H7 (cell line): ENCODE measurements at places on chromosomes 12 and 14.

DNA sequence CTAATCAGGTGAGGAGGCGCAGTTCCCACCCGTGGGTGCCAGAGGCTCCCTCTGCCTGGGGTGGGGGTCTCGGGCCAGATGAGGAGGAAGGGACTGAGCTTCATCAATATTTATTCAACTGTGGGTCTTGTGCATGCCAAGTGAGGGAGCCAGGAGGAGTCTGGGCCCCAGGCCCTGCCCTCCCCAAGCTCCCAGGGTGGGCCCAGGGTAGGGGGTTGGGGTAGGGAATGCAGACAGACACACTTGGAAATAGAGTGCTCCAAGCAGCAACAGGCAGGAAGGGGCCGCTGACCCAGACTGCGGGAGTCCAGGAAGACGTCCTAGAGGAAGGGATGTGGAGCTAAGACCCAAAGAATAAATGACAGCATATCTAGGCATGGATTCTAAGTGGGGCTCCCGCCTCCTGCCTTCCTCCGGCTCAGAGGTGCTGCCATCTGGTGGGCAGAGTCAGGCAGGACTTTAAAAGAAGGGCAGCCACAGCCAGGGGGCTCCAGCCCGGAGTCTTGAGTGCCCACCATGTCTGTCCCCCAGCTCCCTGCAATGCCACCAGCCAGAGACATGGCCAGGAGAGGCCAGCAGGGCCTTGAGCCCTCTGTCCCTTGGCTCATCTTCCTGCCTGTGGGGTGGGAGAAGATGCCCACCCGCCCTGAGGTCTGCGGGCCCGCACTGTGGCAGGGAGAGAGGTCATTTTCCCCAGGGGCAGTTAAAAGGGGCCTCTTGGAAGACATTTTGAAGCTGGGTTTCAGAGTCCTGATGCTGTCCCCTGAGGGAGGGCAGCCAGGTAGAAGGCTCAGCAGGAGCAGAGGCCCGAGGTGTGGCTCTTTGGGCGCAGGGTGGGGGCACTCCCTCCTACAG lies 70.1 kb downstream of the PHETA1 start:
- DNase-seq, result peak; percentile 95

DNA sequence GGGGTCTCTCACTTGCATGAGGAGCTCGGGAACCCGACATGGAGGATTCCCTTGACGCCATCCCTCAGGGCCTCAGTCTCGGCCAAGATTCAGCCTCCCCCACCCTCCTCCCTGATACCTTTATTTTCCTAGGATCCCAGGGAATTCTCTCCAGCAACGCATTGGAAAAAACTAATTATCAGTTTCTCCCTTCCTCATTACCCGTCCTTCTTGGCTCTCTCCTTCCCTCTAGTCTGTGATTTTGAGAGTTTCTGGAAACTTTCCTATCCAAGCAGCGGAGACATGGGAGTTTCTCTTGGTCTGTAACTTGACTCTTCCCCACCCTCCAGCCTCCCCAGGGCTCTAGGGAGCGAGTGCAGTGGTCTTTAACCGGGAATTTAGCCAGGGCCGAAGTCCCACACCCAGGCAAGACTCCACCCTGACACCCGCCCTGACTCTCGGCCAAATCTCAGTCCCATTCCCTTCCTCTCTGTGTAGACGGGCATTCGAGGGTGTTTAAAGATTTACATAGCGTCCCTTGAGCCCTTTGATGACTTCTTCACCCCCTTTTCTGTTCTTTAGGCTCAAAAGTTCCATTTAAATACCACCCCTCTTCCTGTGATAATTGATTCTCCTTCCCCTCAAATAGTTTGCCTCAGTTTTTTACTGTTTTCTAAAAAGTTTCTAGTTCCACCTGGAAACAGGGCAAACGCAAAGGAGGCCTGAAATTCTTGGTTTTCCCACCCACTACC lies 6.7 kb downstream of the HOXC5 start:
- DNase-seq, result no peak

- no peak for DNase-seq
These were observed 1.3 kb upstream of the ESYT1 start for GRCh38 chr12:56126732-56127239.

- DNase-seq, result no peak
These were observed 11.7 kb downstream of the PTHLH start for GRCh38 chr12:27960821-27961220.

DNA sequence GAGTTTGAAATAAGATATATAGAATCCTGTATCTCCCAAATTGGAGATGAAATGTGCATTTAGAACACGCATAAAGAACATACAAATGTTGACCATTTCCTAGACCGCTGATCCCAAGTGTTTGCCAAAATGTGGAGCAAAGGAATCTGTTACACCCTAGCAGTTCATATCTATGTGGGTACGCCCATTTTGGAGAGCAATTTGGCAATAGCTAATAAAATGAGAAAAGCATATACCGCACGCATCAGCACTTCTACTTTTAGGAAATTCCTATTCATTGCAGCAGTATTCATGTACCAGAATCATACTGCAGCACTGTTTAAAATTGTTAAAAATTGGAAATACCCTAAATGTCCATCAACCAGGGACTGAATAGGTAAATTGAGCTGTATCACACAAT lies 937.8 kb downstream of the BCL11B start:
- no peak for DNase-seq

GRCh38 chr12:89236748-89237383 lies 115.4 kb downstream of the DUSP6 start:
- DNase-seq, result no peak

DNA sequence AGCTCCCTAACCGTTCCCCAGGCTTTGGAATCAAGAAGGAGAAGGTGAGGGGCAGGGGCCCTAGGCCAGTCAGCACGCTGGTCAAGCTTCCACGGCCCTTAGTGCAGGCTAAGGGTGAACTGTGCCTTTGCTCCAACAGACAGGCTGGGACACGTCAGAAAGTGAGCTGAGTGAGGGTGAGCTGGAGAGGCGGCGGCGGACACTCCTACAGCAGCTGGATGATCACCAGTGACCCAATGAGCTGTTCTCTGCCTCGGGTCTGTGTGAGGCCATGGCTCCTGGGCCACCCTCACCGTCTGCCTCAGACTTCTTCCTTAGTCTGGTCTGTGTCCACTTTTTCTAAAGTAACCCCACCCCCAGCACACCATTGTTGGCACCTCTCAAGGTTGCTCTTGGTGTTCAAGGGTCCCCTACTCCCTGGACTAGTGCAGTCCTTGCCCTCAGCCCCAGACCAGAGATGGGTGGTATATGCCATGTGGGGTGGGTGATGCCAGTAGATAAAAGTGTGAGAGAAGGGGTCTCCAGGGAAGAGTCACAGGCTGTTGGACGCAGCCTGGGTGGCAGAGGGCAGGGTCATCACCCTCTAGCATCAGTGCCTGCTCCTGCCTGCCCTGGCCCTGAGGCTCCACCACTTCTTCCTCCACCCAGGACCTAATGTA lies 20.7 kb downstream of the PRPF40B start:
- no peak for DNase-seq

DNA sequence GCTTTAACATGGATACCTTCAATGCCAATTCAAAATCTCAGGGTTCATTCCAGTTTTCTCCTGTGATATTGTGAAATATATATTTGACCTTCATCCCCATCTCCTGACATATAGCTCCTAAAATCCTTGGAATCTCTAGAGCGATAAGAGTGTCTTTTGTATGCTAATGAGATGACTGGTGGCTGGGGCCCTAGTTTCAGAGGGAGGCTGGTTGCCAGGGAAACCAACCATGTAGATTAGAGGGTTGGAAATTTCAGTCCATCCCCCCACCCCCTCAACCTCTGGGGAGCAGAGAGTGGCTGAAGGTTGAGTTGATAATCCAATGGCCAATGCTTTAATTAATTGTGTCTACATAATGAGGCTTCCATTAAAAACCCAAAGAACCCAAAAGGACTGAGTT lies 59.4 kb downstream of the SDR9C7 start:
- DNase-seq, result no peak

DNA sequence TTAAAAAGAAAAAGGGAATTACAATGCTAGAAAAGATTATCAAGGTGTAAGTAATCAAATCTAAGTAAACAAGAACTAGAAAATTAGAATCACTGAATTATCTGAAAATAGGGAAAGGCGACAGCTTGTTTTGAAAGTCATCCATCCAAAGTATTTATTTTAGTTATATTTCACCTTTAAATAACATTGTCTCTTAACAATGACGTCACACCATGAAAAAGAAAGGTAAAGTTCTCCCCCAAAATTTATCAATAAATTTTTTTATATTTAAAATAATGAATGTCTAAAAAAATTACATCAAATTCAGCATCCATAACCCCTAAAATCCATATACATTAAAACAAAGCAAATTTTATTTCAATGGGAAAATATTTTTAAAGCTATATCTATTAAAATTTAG lies 223.2 kb downstream of the RERGL start:
- no peak for DNase-seq

DNA sequence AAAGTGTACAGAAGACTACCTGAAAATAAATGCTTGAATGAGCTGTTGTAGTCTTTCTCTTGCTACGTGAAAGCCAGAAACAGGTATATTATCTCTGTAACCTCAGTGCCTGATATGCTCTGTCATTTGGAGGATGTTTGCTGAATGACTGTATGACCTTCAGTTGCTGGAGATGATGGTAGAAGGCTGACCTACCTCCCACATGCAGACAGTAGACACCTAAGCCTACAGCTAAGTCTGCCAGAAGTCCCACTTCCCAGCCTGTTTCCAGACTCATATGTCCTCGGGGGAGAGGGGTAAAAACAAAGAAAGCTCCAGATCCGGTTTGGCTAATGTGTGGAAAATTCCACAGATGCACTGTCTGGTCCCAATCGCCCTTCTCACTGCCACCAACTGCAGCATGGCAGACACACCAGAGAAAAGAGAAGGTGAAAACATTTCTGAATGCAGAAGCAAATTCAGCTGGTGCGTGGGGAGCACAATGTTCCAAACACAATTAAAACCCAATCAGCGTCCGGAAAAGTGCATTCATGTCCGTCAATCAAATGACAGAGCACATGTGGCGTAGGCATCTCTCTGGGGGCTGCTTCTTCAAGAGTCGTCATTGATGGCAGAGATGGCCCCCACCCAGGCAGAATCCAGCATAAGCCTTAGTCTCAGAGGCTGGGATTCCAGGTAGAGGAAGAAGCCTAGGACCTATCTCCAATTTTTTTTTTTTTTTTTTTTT lies 76.3 kb upstream of the TBX3 start:
- no peak for DNase-seq

DNA sequence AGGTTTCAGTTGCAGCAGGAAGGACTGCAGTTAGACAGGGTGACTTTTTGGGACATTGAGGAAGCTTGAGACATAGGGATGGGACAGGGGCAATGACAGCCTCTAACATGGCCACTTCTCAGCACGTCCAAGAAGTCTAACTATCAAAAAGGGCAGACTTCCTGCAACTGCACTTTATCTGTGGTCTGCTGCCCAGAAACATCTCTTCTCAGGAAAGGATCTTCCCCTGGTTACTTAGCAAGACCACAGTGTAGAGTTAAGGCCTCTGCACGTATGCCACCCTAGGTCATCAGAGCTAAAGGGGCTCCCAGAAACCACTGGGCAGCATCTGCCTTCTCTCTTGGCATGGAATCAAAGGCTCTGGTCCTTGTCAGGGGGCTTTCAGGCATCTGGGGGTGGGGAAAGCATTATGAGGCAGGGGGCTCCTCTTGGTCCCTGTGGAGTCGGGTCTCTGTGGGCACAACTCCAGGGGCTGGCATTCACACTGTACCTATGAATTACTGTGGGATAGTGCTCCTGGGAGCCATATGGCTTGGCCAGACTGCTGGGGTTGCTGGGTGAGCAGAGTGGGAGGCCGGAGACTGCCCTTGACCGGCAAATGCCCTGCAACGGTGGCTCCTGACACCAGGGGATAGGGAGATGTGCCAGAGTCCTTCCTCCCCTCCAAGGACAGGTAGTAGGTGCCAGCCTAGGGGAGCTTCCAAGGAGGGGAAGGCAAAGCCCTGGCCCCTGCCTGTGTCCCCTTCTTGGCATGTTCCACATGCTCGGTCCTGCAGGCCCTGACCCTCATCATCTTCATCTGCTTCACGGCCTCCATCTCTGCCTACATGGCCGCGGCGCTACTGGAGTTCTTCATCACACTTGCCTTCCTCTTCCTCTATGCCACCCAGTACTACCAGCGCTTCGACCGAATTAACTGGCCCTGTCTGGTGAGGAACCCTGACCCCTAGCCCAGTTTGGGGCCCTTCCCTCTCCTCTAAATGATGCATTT lies 1.0 kb downstream of the CMTM5 start:
- no peak for DNase-seq

- DNase-seq, result peak; percentile 86
These were observed 645 bp downstream of the FOXA1 start for GRCh38 chr14:37594238-37594970.

DNA sequence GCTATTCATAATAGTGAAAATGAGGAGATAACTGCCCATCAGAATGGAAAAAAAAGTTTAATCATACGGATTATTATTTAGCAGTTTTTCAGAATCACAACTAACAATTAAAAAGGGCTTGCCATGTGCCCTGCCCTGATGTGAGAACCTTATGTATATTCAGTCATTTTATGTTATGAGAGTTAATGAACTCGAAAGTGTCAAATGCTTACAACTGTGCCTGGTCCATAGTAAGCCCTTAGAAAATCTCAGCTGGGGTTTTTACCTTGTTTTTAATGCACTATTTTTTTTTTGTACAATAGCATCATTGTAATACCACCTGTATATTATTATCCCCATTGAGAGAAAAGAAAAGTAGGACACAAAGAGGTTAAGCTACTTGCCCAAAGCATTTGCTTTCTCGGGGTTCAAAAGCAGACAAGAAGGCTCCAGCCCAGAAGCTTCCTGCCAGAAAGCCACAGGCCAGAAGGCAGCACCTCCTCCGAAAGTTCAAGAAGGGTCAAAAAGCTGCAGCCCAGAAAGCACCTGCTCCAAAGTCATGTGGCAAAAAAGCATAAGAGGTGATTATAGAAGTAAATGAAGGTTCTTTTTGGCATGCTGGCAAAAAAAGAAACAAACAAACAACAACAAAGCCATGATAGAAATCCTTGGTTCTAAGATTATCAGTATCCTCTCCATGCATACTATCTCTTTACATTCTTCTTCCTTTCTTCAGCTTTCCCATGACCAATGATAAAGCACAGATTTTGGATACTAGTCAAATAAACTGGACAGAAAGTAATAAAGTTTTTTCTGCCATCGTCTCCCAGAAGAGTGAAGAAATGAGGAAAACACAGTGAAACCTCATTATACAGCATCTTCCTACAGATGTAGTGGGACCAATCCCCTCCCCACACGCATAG lies 59.1 kb upstream of the NAP1L1 start:
- DNase-seq, result no peak

- no peak for DNase-seq
These were observed 62.2 kb downstream of the CKB start for GRCh38 chr14:103460415-103460814.

- DNase-seq, result no peak
These were observed 557.4 kb downstream of the FLRT2 start for GRCh38 chr14:86087377-86087776.

- DNase-seq, result no peak
These were observed 149.2 kb downstream of the ZFP36L1 start for GRCh38 chr14:68643673-68644072.

GRCh38 chr12:131986910-131987309 lies 37.2 kb downstream of the EP400 start:
- peak; percentile 59 for DNase-seq
